ENCODE measurements at places on chromosomes 2 and 18. TPM values are rescaled to one million over a fixed set of nuclear protein-coding genes. Genes with fewer than 3 reads are reported as not detected.

DNA sequence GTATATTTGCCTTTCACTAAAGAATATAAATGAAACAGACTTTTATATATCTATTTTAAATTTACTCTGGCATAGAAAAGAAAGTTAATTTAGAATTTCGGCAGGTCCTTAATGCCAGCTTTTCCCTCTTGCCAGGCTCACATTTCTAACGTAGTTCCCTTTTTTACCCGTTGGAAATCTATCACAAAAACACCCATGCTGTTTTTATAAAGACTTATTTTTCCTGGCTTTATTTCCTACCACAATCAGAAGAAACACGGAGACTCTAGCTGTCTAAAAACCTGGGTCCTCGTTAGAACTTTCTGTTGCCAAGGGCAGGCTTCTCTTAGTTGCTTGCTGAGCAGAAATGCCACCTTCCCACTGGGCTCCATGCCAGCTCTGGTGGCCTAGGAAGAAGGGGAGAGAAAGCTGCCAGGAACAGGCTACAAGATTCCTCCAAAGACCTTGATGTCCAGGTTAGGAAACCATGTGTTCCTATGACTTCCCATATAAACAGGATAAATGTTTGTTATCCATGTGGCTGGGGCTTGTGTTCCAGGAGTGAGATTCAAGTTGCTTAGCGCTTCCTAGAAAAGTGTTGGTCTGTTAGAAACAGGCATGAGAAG, 17.8 kb upstream of the TMEM18 start:
- no peak for DNase-seq

DNA sequence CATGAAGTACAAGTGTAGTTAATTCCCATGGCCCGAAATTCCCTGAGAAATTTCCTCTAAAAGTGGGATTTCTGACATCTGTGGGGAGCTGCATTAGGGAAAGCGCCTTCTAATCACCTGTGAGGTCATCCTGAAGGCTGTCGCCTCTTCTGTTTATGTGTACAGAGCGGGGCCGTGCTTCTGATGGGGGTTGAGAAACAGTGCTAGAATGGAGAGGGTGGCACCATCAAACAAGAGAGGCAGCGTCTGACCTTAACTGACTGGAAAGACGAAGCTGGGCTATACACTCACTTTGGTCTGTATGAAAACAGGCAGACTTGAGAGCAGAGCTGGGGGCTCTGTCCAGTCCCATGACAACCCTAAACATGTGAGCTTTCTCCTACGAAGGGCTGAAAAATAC, 44.2 kb upstream of the DNMT3A start:
- DNase-seq, result no peak

DNA sequence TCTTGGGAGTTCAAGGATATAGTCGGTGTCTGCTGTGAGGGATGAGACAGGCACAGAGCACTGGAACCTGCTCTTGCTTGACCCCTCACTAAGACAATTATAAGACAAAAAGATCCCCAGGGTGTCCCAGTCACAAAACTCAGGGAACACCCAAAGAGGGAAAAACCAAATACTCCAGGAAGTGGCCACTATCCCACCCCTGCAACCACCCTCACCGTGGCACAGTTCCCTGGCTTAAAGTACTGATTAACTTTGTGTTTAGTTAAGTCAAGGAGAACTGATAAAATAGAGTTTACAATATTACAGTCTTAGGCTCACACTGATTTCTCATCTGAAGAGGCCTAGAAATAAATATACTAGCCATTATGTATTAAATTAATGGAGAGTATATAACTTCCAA, 13.5 kb downstream of the IL36B start:
- DNase-seq, result no peak

- no peak for DNase-seq
Measured at GRCh38 chr2:238915196-238915595, 67.3 kb downstream of the TWIST2 start.

IL1R2 gene
- total RNA-seq, result 0.26 TPM

DNA sequence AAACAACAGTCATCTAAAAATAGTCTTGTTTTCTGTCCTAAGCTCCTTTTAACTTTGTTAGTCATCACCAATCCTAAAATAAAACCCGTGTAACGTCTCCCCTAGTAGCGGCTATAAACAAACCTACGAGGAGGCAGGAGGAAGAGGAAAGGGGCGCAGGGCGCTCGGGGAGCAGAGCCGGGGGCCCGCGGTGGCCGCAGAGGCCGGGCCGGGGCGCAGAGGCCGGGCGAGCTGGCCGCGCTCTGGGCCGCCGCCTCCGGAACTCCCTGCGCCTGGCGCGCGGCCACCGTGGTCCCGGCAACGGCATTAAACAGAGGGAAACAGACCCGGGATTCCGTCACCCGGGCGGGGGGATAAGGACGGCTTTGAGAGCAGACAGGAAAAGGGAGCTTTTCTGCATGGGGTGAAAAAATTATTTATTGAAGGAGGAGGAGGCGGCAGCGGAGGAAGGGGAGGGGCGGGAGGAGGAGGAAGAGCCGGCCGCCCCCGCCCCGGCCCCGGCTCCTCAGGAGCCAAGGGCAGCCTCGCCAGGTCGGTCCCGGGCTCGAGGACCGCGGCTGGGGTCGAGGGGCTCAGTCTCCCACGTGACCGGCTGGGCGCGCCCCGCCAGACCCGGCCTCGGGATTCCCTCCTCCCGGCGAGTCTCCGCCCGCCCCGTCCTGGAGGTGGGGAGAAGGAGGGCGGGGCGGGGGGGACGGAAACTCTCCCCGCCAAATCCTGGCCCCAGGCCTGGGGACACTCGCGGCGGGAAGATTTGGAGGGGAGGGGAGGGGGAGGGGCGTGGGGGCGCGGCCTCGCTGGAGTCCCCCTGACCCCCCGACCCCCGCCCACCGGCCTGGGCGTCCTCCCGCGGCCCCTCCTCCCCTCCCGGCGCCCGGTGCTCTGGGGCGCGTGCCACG, 1.8 kb upstream of the NFATC1 start:
- DNase-seq, result peak; percentile 65

- no peak for DNase-seq
Measured at GRCh38 chr2:26608557-26608956, 32.6 kb downstream of the CIB4 start.

GKN2 gene
- total RNA-seq, result not detected

PHOSPHO2 gene
- 2.1 TPM for total RNA-seq

DNA sequence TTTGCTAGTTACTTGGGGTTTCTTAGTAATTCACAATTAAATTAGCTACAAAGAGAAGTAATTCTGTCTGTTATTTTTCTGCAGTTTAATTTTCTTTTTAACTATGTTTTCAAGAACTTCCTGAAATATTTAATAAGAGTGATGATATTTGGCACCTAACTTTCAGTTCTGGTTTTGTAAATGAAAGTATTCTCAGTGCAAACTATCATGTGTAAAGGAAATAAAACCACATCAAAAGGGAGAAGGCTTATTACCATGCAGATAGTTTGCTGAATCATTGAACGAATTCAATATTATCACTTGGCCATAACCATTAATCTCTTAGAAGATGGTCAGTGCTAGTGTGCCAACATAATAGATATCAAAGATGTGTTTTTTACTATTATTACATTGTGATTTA, 29.2 kb downstream of the DYTN start:
- no peak for DNase-seq

SATB2 gene
- total RNA-seq, result 10.3 TPM

KATNAL2 gene
- total RNA-seq, result 18.1 TPM

METTL21A gene
- 16.4 TPM for total RNA-seq

DNA sequence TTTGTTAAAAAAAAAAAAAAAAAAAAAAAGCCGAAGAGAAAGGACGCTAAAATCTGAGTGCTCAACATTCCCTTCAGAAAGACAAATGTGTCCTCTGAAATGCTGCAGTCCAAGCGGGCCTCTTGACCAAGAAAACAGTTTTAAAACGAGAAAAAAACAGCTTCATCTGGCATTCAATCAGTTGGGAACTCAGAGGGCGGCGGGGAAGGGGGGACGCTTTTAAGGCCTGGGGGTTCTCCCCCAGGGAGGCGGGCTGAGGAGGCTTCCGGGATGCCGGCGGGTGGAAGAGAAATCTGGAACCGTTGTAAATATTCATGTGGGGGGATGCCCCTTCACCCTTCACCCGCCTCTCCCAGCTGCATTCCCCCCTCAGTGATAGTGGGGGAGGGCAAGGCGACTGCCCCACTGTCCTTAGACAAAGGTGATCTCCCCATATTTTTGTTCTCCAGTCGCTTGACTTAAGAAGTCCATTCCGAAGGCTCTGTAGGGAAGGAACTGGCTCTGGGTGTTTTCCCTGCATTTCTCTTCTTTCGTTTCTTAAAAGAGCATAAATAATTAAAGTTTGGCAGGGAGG, 3.3 kb upstream of the HOXD11 start:
- no peak for DNase-seq

DNA sequence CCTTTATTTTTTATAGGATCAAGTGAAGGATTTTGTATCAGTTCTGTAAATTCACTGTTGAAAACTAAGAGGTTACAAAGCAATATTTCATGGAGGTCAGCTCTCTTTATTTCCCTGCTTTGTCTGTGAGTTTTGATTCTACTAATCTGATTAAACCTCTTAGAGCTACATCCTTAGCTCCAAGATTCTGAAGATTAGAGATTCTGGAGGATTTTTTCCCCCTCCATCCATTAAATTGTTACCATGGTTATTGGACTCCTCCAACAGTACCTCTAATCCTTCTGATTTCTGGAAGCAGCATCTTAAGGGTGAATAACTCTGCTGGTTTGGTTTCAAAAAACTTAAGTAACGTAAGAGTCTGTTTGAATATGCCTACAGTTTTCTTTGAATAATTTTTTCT, 110.0 kb downstream of the TANC1 start:
- DNase-seq, result no peak

DNA sequence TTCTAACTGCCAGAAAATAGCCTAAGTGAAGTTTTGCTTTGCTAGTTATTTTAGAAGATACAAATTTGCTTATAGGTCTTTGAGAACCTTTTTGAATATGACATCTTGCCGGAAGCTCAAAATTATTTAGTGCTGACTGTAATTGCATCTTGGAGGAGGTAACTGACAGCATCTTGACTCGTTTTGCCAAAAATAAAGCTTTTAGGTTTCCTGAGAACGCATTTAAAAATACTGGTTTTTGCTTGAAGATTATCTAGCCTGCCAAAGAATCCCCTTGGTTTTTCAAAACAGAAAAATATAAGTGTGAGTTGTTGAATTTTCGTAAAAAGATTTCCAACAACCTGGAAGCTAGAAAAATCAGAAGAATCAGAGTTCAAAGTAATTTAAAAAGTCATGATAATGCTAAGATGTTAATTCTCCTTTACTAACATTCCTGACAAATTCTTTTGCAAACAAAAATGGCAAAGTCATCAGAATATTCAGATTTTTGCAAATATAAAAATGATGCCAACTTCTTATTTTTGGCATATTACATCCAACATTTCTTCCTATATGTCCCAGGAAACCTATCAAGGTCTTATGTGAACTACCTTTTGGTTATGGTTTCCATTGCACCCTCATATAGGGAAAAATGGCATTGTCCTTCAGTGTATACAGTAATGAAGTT, 178.0 kb upstream of the SLC8A1 start:
- no peak for DNase-seq

DNA sequence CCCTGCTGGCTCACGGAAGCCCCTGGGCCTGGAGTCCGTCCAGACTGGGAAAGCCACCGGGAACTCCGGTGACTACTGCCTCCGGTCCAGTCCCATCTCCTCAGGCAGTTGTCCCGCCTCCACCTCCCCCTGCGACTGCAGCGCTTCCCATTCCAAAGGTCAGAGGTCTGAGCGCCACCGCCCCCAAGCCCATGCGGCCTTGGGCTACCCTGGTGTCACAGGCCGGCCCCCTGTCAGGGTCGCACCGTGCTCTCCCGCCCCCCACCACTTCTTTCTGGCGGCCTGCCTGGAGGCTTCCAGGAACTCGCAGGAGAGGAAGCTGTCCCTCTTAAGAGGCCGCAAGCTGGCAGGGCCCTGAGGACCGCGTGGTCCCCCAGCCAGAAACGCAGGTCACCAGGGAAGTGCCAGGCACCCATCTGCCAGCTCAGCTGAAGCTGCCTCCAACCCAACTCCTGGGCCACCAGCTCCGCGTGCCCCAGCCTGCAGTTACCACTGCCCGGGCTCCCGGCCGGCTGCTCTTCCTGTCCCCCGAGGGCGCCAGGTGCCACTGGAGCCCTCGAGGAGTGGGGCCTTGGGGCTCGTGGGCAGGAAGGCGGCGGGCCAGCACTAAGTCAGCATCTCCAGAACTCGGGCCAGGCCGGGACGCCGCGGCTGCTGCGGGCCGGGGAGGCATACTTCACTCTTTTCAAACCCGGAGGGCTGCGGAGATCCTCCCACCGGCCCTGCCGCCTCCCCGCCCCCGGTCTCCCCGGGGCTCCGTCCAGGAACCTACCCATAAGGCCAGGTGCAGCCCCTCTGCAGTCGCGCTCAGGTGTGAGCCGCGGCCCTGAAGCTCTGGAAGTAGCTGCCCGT, 83.3 kb upstream of the POMC start:
- no peak for DNase-seq

CYP27C1 gene
- 0.32 TPM for total RNA-seq

GRCh38 chr2:168571061-168571460, 115.0 kb downstream of the CERS6 start:
- DNase-seq, result no peak

- DNase-seq, result peak; percentile 36
Measured at GRCh38 chr2:71389384-71390072, 57.9 kb downstream of the ZNF638 start.

ZNF519 gene
- total RNA-seq, result 7.5 TPM
